ENCODE measurements at places on chromosomes 3 and 15.
A peak's percentile ranks its signal among the peaks of the same experiment; 100 is the strongest.

DNA sequence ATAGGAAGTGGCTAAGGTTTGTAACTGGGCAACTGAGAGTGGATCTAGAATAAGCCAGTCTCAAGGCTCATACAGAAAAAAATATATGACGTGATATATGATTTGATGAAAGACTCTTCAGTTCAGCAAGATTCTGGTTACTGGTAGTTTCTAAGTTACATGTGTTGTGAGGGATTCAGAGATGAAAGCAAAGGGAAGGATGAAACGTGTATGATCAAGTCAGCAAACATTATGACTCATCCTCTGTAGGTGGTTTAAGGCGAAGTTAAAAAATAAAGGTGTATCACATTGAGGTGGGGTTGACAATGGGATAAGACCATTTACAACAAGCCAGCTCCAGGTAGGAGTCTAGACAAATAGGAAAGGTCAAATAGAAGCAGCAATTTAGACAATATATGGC, 16.2 kb downstream of the TERC start:
- no peak for DNase-seq

DNA sequence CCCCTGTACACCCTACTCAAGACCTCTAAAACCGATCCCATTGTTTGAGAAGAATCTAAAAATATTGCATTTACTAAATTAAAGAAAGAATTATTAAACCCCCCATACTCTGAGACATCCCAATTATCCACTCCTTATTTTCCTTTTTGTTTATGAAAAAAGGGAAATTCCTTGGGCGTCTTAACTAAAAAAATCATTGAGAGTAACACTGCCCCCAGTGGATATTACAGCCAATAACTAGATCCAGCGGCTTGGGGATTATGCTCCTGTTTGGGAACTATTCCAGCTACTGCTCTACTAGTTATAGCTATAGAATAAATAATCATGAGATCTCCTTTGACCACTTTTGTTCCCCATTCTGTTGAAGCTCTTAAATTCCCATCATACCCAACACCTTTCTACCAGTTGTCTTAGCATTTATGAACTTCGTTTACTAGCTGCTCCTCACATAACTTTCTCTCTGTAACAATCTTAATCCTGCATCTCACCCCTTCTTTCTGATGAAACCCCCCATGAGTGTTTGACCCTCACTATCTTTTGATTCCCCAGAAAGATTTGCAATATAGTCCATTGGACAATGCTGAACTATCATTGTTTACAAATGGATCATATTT, 12.7 kb upstream of the CFAP91 start:
- peak; percentile 50 for DNase-seq

- peak; percentile 52 for DNase-seq
These were observed 80.0 kb downstream of the SQOR start for GRCh38 chr15:45714590-45715488.

DNA sequence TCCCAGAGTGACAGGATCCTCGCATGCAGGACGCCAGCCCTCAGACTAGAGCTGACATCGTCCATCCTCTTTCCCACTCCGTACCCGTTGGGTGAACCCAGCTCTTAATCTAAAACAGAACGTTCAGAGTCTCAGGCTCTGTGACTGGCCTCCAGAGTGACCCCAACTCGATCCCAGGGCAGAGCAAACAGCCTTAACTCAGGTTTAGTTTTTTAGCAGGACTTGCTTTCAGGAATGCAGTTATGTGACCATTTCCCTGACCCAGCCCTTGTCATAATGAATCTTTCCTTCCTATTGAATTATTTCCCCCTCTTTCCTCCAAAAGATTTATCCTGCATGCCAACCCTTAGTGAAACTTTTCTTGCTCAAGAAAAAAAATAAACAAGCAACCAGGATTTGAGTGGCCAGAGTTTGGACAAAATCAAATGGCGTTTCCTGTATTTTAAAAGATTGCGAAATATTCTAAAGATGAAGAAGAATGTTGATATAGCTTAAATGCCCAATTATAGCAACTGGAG, 47.8 kb upstream of the RARB start:
- no peak for DNase-seq

- no peak for DNase-seq
These were observed 67.8 kb downstream of the RAB11A start for GRCh38 chr15:65937054-65937453.
